ENCODE measurements at places on chromosomes 6 and 20.

- DNase-seq, result no peak
These were observed 23.1 kb downstream of the IYD start for GRCh38 chr6:150391890-150392289.

- DNase-seq, result no peak
These were observed 17.0 kb upstream of the HEY2 start for GRCh38 chr6:125732398-125732797.

DNA sequence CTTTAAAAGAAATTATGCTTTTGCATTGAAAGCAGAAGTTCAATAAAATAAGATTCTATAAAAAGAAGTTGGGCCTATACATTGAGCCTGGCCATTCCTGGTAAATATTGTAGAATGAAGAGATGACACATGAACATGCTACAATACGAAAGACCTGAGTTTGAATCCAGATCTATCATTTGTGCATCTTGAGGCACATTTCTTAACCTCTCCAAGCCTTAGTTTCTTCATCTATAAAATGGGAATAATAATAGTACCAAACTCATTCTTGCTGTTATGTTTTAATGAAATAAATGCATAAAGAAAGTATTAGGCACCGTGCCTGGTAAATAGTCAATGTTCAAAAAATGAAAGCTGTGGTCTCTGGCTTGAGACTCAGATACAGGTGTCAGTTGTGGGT is 76.9 kb upstream of the PHACTR2 start:
- no peak for DNase-seq

DNA sequence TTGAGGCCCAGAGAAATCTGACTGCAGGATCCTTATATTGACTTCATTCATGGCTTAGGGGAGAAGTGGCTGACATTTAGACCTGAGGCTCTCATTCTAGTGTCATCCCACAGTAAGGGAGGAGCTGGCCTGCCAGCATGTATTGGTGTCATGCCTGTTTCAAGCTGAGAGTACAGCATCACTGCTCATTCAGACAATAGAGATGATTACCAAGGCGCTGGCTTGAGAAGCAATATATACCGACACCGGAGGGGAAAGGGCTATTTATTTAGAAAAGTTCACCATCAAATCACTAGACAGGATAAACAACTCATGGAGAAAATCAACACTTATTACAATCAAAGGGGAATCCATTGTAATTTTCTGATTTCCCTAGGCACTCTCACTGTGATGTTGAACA is 84.4 kb upstream of the HDAC2 start:
- DNase-seq, result no peak

DNA sequence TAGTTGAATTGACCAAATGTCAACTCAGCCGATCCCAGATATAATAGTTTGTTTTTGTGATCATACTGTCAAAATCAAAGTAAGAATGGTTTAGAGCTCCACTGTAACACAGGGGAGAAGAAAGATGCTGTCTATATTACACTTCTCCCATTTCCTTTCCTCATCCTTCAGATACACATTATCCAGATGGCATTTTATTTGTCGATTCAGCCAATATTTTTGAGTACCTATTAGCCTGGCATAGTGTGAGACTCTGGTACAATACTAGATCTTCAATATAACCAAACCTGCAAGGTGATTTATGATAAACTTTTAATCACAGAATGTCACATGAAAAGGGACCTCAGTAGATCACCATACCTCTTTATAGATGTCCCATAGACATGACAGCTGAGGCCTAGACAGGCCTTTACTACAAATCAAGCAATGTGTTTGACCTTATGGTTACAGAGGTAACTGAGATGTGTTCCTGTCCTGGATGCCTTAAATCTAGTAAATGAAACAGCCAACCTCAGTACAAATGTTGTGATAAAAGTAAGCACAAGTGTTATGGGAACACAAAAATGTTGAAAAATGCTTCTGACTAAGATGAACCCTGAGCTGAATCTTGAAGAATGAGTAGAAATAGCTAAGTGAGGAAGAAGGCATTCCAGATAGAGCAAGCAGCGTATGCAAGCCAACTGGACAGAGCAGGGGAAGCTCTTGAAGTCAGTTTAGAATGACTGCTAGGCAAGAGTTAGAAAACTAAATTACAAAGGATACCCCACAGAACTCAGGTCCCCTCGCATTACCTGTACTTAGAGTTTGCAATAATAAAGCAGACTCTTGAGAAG is 1.9 kb downstream of the FBXO9 start:
- DNase-seq, result no peak

DNA sequence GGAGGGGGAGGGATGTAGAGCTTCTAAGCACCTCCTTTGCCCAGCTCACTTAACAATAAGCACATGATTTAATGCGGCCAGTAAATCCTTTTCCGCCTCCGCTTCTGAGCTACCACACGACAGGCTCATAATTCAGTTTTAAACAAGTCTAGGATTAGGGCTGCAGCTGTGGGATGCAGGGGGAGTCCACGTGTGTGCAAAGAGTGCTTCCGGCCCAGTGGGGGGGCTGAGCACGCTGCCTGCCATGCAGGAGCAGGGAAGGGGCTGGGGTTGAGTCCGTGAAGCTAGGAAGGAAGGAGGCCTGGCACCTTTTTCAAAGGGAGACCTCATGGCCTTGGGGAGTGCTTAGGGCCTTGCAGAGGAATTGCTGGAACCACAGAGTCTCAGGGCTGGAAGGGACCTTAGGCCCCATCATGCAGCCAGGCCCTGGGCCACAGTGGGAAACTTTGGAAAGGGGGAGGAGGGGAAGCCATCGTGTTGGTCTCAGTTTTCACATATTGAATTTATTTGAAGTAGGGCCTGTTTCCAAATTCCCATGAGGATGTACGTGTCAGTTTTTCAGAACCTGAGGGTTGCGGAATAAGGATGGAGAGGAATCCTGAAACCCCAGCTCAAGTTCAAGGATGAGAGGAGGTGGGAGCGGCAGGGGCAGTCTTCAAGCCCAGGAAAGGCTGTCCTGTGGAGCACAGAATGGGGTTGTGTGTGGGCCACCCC is 96.1 kb downstream of the VEGFA start:
- no peak for DNase-seq

- no peak for DNase-seq
These were observed 14.2 kb upstream of the LPA start for GRCh38 chr6:160678230-160678629.

GRCh38 chr6:43293698-43294097 is 4.4 kb upstream of the SLC22A7 start:
- DNase-seq, result no peak

- peak; percentile 41 for DNase-seq
These were observed 25.8 kb downstream of the BHLHE23 start for GRCh38 chr20:62980970-62981369.

DNA sequence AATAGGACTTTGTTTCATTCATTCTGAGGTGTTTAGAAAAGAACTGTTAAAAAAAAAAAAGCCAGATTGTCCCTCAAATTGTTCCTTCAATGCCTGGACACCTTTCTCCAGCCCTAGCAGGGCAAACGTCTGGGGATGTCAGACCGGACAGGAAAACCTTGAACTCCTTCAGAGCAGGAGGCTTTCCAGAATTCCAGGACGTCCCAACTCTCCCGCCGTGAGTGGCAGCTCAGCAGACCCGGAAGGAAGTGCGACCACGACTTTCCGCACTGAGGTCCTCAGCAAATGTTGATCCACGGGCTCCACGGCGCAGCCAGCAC is 139.1 kb downstream of the DLL1 start:
- no peak for DNase-seq

Measured in CD4-positive, alpha-beta T cell treated with Interferon gamma for 1 hour (primary cell).